ENCODE measurements at places on chromosomes 1 and 21.

- no peak for DNase-seq
Observed at GRCh38 chr21:33441489-33442477, 38.0 kb downstream of the TMEM50B start.

GRCh38 chr1:34319218-34319617 lies 142.5 kb downstream of the C1orf94 start:
- no peak for DNase-seq

- DNase-seq, result no peak
Observed at GRCh38 chr1:16122350-16122881, 33.5 kb downstream of the EPHA2 start.

GRCh38 chr1:170284016-170284415 lies 138.3 kb downstream of the NTMT2 start:
- DNase-seq, result no peak

DNA sequence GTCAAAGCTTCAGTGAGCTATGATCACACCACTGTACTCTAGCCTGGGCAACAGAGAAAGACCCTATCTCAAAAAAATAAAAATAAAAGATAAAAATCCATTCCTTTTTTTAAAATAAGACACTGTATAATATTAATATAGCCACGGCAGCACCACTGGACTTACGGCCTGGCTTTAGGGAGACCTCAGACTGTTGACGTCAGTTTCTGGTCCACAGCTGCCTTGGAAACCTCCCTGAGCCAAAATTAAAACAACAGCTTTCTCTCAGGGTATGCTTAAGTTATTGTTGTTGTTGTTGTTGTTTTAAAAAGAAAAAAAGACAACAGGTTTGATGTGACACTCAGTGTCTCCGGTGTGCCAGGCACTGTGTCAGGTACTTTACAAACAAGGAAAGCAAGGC lies 42.0 kb downstream of the CAPZB start:
- no peak for DNase-seq

GRCh38 chr1:31797216-31797615 lies 18.6 kb downstream of the SPOCD1 start:
- no peak for DNase-seq

GRCh38 chr21:25837533-25838265 lies 102.9 kb downstream of the GABPA start:
- no peak for DNase-seq

DNA sequence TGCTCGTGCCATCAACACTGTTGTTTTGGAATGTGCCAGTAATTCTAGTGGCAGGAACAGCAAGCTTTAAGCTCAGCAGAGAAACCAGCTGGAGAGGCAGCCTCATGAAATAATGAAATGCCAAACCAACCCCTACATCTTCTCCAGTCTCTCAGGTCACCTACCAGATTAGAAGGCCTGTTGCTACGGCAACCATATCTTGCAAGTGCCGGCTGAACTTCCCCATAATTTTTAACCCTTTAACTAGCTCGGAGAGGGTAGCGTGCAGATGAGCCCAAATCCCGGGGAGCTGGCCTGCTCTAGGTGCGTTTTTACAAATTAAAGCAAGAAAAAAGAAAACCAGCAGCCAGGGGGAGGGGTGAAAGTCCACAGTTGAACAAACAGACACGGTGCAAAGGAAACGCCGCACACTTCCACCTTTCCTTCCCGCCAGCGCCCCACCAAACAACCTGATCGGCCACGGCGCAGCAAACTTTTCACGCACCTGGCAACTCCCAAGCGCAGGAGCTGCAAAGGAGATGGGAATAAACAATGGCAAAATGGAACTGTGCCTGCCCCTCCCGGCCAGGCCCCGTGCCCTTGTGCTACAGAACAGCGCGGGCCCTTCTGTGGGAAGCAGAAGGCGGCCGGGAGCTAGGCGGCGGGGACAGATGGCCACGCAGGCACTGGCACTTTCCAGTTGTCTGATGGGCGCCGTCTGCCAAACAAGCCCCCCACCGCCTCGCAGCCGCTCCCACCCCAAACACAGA lies 50.1 kb downstream of the SSBP3 start:
- DNase-seq, result no peak

- DNase-seq, result no peak
Observed at GRCh38 chr1:101003012-101003650, 22.5 kb downstream of the DPH5 start.

GRCh38 chr1:225941187-225941941 lies at the start of gene LEFTY2:
LEFTY2 (minus strand) TSS chr1:225941220; CDS start chr1:225941140, 80 bp downstream.
- no peak for DNase-seq

- no peak for DNase-seq
Observed at GRCh38 chr1:73901738-73902137, 296.2 kb downstream of the LRRIQ3 start.

GRCh38 chr1:200448034-200448762 lies 38.4 kb upstream of the ZNF281 start:
- DNase-seq, result no peak

- no peak for DNase-seq
Observed at GRCh38 chr1:102851616-102852015, 256.7 kb downstream of the COL11A1 start.

- DNase-seq, result no peak
Observed at GRCh38 chr21:27647921-27648320, 681.0 kb upstream of the ADAMTS5 start.

GRCh38 chr1:23163395-23163794 lies 5.3 kb downstream of the LUZP1 start:
- no peak for DNase-seq

DNA sequence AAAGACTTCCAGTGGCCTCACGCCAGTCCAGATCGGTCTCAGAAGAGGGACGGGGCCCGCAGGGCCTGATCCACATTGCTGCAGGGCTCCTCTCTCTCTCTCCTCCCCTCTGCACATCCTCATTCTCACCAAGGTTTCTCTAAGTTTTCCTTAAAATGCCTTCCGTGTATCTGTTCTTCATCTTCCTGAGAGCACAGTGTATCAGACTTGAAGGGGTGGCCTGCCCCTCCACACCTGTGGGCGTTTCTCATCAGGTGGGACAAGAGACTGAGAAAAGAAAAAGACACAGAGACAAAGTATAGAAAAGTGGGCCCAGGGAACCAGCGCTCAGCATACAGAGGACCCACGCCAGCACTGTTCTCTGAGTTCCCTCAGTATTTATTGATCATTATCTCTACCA lies 66.4 kb downstream of the PRKAB2 start:
- DNase-seq, result no peak

All from activated CD8-positive, alpha-beta memory T cell treated with anti-CD3 and anti-CD28 coated beads for 4 hours (primary cell).